ENCODE measurements at places on chromosomes 12 and 14. TPM values are rescaled to one million over a fixed set of nuclear protein-coding genes. Genes with fewer than 3 reads are reported as not detected.

DNA sequence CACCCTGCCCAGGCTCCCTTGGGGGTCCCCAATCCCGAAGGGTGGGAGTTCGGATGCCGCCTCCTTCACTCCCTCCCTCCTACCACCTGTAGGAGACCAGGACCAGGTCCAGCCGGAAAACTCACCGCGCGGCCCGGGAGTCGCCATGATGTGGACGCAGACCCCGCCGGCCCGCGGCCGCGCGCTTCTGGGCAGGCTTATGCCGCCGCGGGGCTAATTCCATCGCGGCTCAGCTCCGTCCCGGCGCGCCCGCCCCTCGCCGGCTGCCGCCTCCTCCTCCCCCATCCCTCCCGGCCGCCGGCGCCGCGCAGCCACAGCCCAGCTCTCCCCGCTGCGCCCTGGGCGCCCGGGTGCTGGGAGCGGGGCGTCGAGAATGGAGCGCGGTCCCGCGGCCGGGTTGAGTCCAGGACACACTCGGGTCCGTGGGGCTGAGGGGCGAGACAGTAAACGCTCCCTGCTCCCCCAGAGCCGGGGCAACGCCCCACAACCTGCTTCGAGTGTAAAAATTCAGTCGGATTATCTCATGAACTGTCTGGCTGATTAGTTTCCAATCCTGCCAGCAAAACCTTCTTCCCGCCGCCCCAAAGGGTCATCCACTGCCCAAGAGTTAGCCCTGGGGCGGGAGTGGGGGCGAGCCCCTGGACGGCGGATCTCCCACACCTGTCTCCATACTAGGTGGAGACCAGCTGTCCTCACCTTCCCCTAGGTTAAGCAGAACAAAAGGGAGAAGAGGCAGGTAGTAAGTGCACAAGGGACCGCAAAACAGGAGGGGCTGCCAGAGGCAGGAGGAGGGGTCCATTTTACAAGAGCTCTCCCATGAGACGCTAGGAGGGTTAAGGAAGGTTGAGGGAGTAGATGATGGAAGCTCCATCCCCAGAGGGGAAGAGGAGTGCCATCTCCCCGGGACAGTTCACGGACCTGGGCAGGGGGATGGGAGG lies at the start of gene ANO2:
ANO2 (minus strand) TSS at position 189 of the 938 bp plus-strand sequence; CDS start at position 147, 42 bp downstream.
- no peak for DNase-seq

- no peak for DNase-seq
Observed at GRCh38 chr14:104171029-104171697, 32.8 kb downstream of the KIF26A start.

DNA sequence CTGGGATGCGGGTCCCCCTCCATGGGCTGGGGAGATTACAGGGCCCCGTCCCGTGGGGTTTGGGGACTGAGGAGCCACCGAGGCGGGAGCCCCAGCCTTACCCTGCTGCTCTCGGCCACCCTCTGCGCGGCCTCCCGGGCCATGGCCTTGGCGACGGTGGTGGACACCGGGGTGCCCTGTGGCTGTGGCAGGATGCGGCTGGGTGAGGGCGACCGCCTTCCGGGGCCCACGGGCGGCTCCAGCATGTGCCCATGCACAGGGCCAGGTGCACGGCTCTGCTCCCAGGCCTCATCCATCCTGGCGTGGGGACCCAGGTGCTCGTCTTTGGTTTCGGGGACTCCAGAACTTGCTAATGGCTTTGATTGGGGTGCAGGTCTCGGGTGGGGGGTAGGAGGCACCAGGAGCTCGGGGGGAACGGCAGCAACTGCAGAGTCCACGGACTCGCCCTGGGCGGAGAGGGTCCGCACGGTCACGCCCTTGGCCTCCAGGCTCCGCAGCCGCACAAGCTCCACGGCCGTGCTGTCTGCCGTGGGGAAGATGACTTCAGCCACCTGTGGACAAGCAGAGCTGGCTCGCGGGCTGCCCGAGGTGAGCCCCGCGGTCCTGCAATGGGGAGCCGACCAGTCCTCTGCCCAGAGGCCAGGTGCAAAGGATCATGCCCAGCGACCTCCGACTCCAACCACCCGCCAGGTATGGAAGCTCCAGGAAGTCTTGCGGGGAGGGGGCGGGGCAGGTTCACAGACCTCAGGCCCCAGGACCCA lies 99.2 kb downstream of the PIWIL1 start:
- peak; percentile 67 for DNase-seq

- no peak for DNase-seq
Observed at GRCh38 chr14:67537736-67538135, 4.6 kb downstream of the PLEKHH1 start.

DNA sequence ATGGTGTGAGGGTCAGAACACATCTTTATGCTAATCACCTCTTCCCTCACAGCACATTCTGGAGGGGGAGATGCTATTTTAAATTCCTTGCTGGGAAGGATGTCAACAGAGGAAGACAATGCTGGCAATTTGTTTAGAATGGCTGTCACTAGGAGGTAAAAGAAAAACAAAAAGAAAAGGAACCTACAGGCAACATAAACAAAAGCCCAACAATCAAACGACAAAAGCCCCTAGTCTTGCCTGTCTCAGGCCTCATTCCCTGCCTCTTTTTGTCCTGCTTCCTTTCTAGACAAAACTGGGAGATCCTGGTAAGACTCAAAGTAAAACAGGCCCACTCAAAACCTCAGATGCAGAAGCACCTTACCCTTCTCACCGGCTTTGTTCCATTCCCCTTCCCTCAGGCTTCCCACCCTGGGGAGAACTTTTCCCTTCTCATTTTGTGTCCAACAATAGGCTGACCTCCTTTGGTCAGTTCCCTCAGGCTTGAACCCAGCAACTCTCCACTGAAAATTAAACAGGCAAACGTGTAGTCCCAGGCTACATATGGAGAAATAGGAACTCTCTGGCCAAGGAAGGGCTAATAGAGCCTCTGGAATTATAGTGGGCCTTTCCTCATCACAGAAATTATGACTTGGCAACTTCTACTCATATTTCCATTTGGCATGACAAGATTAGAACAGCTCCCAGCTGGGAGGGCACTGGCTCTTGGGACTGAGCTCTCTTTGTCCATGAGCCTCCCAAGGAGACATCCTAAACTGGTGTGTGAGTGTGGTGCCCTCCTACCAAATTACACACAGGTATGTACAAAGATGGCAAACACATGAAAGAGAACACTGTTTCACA lies 193.0 kb downstream of the MON2 start:
- no peak for DNase-seq

DNA sequence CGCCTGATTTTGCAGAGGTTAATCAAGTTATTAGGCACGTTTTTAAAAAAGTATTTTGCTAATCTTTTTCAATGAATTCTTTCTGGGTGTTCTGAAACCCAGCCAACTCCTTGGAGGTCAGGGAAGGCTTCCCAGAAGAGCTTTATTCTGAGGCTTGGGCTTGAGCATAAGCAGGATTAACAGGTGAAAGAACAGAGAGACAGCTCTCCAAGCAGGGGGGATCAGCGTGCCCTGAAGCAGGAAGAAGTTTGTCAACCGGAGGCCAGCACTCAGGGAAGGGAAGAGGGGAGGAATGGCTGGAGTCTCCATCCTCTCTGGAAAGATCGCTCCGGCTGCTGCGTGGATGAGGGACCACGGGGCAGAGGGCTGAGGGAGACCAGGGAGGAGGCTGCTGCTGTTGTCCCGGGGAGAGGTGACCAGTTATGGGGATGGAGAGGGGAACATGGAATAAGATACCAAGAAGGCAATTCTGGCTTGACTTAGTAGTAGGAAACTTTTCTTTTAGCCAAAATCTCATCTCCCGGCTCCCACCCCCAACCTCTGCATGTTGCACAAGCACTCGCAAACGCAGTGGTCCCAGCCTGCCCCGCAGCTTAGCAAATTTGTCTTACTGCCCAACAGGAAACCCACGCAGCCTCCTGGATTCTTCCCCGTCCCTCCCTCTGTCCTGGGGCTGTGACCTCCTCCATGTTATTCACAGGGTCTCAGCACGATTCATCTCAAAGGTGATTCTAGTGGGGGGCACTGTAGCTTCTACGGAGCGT lies 1.1 kb upstream of the SSH1 start:
- DNase-seq = no peak

- DNase-seq = no peak
Observed at GRCh38 chr12:92927436-92928281, 1.4 kb downstream of the EEA1 start.

DNA sequence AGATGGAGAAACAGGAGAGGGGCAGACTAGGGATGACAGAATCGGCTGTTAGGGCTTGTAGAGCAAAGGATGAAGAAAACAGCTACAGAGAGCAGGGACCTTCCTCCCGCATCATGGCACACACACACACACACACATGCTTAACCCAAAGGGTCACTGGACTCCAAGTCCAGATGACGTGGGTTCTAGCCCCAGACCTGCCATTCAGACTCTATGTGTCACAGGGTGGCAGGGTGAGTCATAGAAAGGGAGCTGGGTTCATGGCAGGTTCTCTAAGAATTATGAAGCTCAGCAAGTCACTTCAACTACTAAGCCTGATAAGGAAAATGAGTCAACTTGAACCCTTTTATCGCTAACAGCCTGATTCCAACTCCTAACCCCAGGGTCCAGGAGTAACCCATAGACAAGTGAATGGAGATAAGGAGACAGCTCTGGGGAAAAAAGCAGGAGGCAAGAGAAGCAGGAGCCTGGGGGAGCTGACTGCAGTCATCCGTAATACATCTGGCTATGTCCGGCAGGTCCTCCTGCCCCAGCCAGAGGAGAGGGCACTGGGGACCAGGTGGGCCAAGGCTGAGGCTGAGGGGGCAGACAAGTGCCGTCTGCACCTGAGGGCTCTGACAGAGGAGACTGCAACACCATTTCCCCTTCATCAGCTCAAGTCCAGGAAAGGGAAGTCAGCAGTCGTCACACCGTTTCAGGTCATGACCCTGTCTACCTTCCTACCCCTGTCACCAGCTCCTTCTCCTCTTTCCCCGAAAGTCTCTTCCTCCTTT lies 3.6 kb upstream of the TNFRSF1A start:
- DNase-seq = peak; percentile 90

GRCh38 chr12:123877968-123878367 lies 94.7 kb downstream of the CCDC92 start:
- no peak for DNase-seq

- peak; percentile 74 for DNase-seq
Observed at GRCh38 chr14:104889375-104889757, 24.3 kb downstream of the CEP170B start.

- no peak for DNase-seq
Observed at GRCh38 chr14:26026384-26026783, 571.4 kb downstream of the NOVA1 start.

GRCh38 chr12:20656600-20656999 lies 38.5 kb upstream of the SLCO1C1 start:
- DNase-seq = no peak

DNA sequence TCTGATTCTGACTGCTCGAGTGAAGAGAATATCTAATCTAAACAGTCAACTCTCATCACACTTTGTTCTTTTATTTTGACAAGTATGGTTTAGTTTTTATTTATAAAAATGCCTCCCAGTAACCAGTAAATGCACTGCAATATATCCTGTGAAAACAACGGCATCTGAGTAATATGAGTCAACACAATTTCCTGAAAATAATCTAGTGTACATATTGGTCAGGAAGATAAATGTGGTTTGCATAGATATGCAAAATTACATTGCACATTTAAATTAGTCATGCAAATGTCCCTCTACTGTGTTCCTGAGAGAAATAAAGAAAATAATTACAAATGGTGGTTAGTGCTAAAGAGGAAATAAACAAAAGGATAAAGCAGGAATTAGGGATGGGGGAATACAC lies 1190.7 kb upstream of the SEL1L start:
- DNase-seq = no peak

DNA sequence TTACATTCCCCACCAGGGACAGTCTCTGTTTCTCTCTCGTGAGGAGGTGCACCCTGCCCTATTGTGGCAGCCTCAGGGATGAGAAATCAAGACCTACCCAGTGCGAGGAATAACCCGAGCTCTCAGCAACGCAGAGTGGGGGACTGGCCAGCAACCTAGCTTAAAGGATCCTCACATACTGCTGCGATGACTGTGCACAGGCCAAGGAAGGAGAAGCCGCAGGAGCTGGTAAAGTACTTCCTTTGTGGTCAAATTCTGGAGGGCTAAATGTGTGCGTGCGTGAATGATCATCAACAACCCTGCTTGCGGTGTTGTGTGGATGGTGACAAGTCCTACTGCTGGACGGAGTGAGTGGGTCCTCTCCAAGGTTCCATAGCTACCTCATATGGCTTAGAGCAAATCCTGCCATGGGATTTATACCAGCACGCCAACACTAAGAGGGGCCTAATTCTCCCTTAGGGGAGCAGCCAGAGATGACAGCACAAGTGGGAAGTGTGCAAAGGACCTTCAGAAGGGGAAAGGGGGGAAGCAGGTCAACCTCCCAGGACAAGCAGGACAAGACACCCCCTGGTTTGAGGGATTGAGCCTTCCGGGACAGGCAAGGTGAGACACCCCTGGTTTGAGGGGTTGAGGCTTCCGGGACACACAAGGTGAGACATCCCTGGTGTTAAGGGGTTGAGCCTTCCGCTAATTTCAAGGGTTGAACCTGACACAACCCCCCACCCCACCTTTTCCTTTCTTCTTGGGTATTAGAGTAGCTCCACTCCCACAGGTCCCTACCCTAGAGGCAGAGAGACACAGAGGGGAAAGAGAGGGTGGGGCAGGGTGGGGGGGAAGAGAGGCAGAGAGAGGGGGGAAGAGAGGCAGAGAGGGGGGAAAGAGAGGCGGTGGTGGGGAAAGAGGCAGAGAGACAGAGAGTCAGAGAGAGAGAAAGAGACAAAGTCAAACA lies 58.8 kb upstream of the AP4S1 start:
- no peak for DNase-seq

DNA sequence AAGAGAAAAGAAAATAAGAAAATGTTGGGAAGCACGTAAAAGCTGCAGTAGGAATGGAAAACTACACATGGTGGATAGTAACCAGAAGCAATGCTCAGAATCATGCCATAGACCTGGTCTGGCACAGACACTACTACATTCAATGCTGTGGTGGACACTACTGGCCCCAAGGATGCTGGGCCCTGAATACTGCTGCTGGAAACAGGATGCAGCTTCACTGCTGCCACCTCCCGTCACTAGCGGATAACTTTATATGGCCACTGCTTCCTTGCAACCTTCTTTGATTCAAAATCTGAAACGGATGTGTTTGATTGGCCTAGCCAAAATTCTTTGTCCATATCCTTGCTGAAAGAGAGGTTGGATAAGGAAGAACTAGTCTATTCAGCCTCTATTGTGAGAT lies 30.7 kb downstream of the ADCY6 start:
- DNase-seq = no peak

Gene NDRG2
- total RNA-seq = 304 TPM

Gene OR10AD1
- not detected for total RNA-seq

Gene KERA
- total RNA-seq = 0.19 TPM

Gene PIK3C2G
- total RNA-seq = not detected

Gene AICDA
- 0.13 TPM for total RNA-seq

Gene ERG28
- total RNA-seq = 7.5 TPM

Gene SLCO1B1
- 0.24 TPM for total RNA-seq
